ENCODE measurements at places on chromosomes 13 and 19.

- peak; percentile 28 for DNase-seq
Observed at GRCh38 chr13:30607908-30608307, 9.8 kb upstream of the USPL1 start.

DNA sequence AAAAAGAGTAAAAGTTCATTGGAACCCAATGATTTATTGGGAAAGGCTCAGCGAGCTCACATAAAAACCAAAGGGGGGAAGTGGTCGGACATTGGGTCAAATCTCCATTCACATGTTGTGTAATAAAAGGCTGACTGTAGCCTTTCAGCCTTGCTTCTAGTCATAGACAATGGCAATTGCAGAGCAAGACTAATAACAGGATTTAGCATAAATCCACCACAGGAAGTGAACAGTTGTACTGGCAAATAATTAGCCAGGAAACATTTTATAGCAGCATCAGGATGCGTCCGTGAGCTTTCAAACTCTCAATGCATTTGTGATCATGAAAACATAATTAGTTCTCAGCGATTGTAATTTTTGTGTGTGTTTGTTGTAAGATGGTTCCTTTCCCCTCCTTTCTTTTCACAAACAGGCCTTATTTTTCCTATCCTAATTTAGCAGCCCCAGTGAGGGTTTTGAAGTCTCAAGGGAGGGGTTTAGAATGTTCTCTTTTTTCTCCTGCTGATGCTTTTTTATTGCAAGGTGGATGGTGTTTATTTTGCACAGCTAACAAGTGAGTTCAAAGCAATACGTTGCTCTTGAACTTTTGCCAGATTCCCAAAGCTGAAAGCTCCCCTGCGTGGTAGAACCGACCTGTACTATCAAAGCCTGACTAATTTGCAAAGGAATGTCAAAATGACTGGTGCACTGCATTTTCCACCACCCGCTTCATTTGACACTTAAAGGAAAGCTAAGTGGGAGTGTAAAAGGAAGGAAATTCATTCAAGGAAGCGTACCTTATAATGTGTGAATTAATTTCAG is 105.6 kb downstream of the SPRY2 start:
- no peak for DNase-seq

- no peak for DNase-seq
Observed at GRCh38 chr13:49859560-49859959, 67.1 kb upstream of the KPNA3 start.

DNA sequence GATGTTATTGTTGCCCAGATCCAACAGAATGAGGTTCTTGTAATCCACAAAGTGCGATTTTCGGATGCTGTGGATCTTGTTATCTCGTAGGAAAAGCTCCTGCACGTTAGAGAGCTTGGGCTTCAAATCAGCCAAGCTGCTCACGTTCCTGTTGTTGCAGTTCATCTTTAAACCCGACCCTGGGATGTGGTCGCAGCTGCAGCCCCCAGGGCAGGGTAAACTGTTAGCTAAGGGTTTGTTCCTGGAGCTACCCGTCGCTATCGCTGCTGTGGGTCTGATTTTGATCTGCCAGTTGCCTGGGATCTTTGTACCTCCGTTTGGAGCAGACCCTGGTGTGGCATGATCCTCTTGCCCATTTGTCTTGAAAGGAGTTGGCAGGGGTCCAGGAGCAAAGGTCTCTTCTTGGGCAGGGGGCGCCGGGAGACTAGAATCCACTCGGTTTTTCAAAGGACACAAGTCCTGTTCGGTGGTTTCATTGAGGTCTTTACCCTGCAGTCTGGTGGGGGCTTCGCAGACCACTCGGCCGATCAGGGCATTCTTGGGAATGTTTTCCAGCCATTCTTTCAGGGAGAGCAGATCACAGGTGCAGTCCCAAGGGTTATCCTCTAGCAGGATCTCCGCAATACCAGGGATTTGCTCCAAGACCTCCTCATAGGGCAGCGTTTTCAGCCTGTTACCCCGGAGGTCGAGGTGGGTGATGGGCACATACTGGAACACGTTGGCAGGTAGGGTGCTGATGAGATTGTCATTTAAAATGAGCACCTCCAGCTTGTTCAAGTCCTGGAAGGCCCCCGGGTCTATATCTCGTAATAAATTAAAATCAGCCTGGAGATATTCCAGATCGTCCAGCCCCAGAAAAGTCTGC is 1.8 kb downstream of the SLITRK1 start:
- no peak for DNase-seq

DNA sequence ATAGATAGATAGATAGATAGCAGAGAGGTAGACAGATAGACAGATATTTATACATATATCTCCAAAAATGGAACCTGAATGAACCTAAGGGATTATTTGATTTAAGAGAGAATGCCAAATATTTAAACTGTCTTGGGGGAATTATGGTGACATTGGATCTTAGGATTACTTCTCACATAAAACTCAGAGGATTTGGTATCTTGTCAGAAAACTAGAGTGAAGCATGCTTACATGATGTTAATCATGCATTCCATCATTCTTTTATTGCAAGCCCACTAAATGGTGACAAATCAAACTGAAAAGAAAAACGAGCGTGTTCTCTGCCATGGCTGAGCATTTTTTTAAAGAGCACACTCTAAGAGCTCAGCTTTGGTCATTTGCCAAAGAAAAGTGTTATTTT is 165.2 kb downstream of the PCDH9 start:
- no peak for DNase-seq

DNA sequence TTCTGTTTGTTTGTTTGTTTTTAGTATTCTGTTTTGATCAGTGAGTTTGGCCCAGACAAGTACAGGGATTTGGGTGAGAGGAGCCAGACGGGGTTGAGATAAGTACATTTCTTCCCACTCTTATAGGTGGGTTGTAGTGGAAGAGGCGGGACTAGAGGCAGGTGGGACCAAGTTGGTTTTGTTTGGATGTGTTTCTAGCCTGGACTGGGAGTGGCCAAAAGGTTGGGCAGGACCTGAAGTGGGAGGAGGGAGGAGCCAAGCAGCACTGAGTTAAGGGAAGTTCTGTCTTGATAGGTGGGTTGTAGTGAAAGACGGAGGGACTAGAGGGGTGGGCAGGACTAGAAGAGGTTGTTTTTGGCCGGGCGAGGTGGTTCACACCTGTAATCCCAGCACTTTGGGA is 9.0 kb downstream of the DNASE2 start:
- DNase-seq = no peak

- peak; percentile 96 for DNase-seq
Observed at GRCh38 chr19:1074544-1075283, 7.7 kb downstream of the ARHGAP45 start.

DNA sequence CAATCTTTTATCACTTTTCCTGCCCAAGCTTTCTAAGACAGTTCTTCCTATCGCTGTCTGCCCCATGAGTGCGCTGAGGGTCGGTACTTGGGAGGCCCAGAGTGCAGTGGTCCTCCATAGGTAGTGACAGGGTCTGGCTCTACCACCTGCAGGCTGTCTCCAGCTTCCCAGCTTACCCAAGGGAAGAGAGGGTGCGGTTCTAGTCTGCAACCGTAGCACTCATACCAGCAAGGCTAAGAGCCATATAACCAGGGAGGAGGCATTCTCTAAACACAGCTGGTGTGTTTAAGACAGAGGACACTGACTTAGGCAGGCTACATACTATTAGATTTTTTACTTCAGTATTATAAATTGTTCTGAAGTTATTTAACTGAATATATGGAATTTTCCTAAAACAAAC is 8.2 kb downstream of the PROZ start:
- DNase-seq = no peak

- no peak for DNase-seq
Observed at GRCh38 chr13:98366443-98366842, 189.4 kb upstream of the RNF113B start.

- no peak for DNase-seq
Observed at GRCh38 chr13:107992542-107992941, 222.8 kb downstream of the LIG4 start.

GRCh38 chr19:18775586-18776287 is 15.4 kb downstream of the COMP start:
- no peak for DNase-seq

GRCh38 chr13:73096173-73096572 is 37.4 kb downstream of the KLF5 start:
- DNase-seq = no peak

All from stimulated activated CD8-positive, alpha-beta memory T cell treated with anti-CD3 and anti-CD28 coated beads, Interleukin-4, amount 100 ng/mL, for 1 hour (primary cell).